ENCODE measurements at places on chromosomes 12 and 14. TPM values are rescaled to one million over a fixed set of nuclear protein-coding genes. Genes with fewer than 3 reads are reported as not detected.
A peak's percentile ranks its signal among the peaks of the same experiment; 100 is the strongest.

The NXPH4 gene
- total RNA-seq, result not detected

The CDCA3 gene
- 1.1 TPM for total RNA-seq

The JAG2 gene
- total RNA-seq, result 31.2 TPM

DNA sequence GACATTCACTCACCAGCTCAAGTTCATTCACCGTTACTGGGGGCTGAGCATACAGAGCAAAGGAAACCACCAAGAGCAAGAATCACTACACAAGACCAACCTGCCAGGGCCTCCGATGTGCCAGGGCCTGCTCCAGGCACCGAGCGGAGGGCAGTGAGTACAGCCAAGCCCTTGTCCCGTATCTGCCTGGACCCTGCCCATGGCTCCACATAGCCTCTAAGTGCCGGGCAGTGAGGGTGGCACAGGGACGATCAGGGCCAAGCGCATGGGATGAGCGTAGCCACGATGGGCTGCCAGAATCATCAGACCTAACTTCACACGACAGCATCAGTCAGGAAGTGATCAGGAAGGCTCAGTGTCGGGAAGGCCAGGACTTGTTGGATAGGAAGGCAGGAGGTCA, 199.6 kb downstream of the BCL11B start:
- H3K27me3 ChIP-seq, result no peaks in the 10 kb centered on the region
- H3K4me3 ChIP-seq, result no peak overlapping the region
- no peaks in the 10 kb centered on the region for H3K36me3 ChIP-seq
- H3K4me1 ChIP-seq, result no peaks in the 10 kb centered on the region

DNA sequence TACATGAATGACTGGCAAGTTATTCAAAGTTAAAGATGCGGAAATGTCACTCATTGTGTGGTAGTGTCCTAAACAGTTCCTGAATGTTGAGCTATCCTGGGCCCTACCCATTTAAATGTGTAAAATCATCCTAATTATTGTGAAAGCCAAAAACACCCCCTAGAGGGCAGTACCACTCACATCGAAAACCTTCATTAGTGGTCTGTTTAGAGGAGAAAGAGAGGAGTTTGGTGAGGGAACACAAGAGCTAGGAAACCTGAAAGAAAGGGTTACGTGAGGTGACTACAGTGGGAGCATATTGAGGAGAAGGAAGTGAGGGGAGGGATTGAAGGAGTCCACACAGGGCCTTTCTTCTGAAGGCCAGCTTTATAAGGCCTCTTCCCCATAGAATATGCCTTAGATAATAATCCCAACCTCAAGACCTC, 2.5 kb upstream of the TEP1 start:
- DNase-seq, result no peak
- H3K27me3 ChIP-seq, result no peaks in the 10 kb centered on the region
- H3K27ac ChIP-seq, result no peak overlapping the region
- no peaks in the 10 kb centered on the region for H3K36me3 ChIP-seq
- no peak overlapping the region for H3K4me3 ChIP-seq

The TRHDE gene
- total RNA-seq, result 7.3 TPM

- H3K4me3 ChIP-seq, result no peak overlapping the region
- H3K27me3 ChIP-seq, result no peaks in the 10 kb centered on the region
- no peak for DNase-seq
- H3K27ac ChIP-seq, result no peak overlapping the region
- no peaks in the 10 kb centered on the region for H3K36me3 ChIP-seq
- H3K4me1 ChIP-seq, result no peaks in the 10 kb centered on the region
Observed at GRCh38 chr14:96826818-96827217, 29.6 kb downstream of the VRK1 start.

DNA sequence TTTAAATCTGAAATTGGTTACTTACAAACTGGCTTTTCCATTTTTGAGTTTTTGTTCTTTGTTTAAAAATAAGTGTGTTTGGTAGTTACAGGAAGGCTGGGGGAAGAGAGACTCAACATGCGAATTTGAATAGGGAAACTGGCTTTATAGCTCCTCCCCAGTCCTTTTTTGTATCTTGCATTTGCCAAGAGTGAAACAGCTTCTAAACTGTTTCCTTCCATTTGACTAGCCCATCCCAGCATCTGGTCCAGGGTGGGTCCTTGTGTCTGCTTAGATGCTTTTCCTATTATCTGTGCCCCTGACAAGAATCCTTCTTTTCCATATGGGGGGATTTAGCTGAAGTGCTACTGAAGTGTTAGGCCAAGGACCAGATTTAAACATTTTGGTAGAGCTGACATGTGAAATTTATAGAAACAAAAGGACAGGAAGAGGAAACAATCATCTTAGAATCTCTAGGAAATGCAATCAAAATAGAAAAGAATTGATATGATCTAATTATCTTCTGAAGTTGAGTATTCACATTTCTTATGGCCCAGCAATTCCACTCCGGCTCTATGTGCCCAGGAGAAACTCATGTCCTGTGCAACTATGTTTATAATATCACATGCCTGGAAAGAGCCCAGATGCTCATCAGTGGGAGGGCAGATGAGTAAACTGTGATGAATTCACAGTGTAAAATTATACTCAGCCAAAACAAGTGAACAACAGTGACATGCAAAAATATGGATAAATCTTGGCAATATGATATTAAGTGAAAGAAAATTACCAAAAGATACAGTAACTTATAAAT, 7.4 kb downstream of the SMOC1 start:
- H3K27me3 ChIP-seq, result peaks cover 21% of the 10 kb centered on the region
- H3K27ac ChIP-seq, result no peak overlapping the region
- no peaks in the 10 kb centered on the region for H3K4me1 ChIP-seq
- DNase-seq, result no peak

- peaks cover 18% of the 10 kb centered on the region for H3K27me3 ChIP-seq
- H3K4me3 ChIP-seq, result no peak overlapping the region
- H3K27ac ChIP-seq, result no peak overlapping the region
- no peaks in the 10 kb centered on the region for H3K36me3 ChIP-seq
- H3K4me1 ChIP-seq, result peaks cover 24% of the 10 kb centered on the region
- DNase-seq, result peak; percentile 64
Observed at GRCh38 chr14:100622224-100622623, 35.0 kb upstream of the BEGAIN start.

The RERGL gene
- total RNA-seq, result 0.72 TPM

The ASB2 gene
- 3.2 TPM for total RNA-seq

The TAS2R31 gene
- 3.0 TPM for total RNA-seq

- no peaks in the 10 kb centered on the region for H3K36me3 ChIP-seq
- H3K4me3 ChIP-seq, result no peak overlapping the region
- DNase-seq, result no peak
- H3K4me1 ChIP-seq, result no peaks in the 10 kb centered on the region
- H3K27ac ChIP-seq, result no peak overlapping the region
Observed at GRCh38 chr12:59646636-59647035, 50.8 kb downstream of the SLC16A7 start.

- no peak for DNase-seq
- no peak overlapping the region for H3K27ac ChIP-seq
- H3K4me1 ChIP-seq, result peaks cover 15% of the 10 kb centered on the region
- no peaks in the 10 kb centered on the region for H3K27me3 ChIP-seq
Observed at GRCh38 chr14:76782885-76783566, 21.8 kb downstream of the VASH1 start.

GRCh38 chr14:69719501-69719951, 47.4 kb upstream of the SRSF5 start:
- H3K36me3 ChIP-seq, result no peaks in the 10 kb centered on the region
- no peaks in the 10 kb centered on the region for H3K27me3 ChIP-seq
- H3K4me1 ChIP-seq, result peaks cover 45% of the 10 kb centered on the region
- peak; percentile 73 for DNase-seq

The NGB gene
- not detected for total RNA-seq

GRCh38 chr12:30908722-30909348, 17.7 kb upstream of the TSPAN11 start:
- DNase-seq, result no peak
- no peaks in the 10 kb centered on the region for H3K4me1 ChIP-seq
- no peak overlapping the region for H3K27ac ChIP-seq
- H3K27me3 ChIP-seq, result no peaks in the 10 kb centered on the region
- no peaks in the 10 kb centered on the region for H3K36me3 ChIP-seq

- no peaks in the 10 kb centered on the region for H3K36me3 ChIP-seq
- peaks cover 14% of the 10 kb centered on the region for H3K4me1 ChIP-seq
- no peak overlapping the region for H3K4me3 ChIP-seq
- DNase-seq, result no peak
- H3K27ac ChIP-seq, result no peak overlapping the region
Observed at GRCh38 chr14:101624536-101624935, 63.2 kb downstream of the DIO3 start.

The DEGS2 gene
- 1.7 TPM for total RNA-seq

The PRB2 gene
- not detected for total RNA-seq

- no peaks in the 10 kb centered on the region for H3K36me3 ChIP-seq
- no peaks in the 10 kb centered on the region for H3K27me3 ChIP-seq
- no peak overlapping the region for H3K27ac ChIP-seq
- DNase-seq, result no peak
- H3K4me3 ChIP-seq, result no peak overlapping the region
Observed at GRCh38 chr12:42299392-42300308, 26.2 kb downstream of the ZCRB1 start.

DNA sequence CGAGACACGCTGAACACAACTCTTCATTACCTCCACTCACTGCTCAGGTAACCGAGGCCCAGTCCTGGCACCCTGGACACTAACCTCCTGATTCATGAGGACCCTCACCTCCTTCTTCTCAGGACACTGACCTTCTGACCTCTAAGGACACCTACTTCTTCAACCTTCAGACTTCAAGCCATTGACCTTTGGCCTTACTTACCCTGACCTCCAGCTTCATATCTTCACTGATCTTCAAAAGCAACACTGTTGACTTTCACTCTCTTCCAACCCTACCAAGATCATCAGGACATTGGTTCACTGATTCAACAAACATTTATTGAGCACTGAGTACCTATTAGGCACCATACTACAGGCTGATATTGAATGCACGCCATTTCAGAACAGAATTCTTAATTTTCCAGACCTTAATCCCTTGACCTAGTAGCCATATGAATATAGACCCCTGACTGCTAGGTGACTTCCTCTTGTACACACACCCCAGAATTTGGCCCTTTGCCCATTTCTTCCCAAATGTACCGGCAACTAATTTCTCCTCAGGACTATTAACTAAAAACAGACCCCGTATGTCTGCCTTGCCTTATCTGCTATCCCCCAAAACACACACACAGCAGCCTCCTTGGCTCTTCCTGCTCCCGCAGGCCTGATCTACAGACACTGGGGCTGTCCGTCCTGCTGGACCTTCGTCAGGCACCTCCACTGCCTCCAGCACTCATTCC, 5.8 kb downstream of the ARHGEF40 start:
- no peak for DNase-seq
- no peak overlapping the region for H3K27ac ChIP-seq
- no peaks in the 10 kb centered on the region for H3K27me3 ChIP-seq
- H3K36me3 ChIP-seq, result peaks cover 45% of the 10 kb centered on the region
- H3K4me1 ChIP-seq, result peaks cover 12% of the 10 kb centered on the region

The RAB15 gene
- 21.5 TPM for total RNA-seq

The MIP gene
- total RNA-seq, result not detected

- no peaks in the 10 kb centered on the region for H3K4me1 ChIP-seq
- no peaks in the 10 kb centered on the region for H3K27me3 ChIP-seq
- H3K27ac ChIP-seq, result no peak overlapping the region
- no peak overlapping the region for H3K4me3 ChIP-seq
- no peaks in the 10 kb centered on the region for H3K36me3 ChIP-seq
Observed at GRCh38 chr14:72560889-72561493, 332.9 kb downstream of the DPF3 start.

DNA sequence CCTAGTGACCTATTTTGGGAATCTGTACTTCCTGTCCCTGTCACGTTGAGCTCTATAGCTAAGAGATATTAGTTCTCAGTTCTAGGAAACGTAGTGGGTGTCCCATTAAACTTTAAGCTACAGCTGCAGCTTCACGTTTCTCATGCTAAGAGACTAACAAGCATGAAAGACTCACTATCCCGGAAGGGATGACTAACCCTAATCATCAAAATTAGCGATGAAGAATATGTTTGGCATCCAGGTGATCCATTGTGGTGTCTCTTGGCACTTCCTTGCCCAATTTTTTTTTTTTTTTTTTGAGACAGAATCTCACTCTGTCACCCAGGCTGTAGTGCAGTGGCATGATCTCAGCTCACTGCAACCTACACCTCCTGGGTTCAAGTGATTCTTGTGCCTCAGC, 11.0 kb upstream of the LALBA start:
- H3K27me3 ChIP-seq, result no peaks in the 10 kb centered on the region
- H3K4me1 ChIP-seq, result no peaks in the 10 kb centered on the region
- no peak for DNase-seq
- H3K27ac ChIP-seq, result no peak overlapping the region
- no peaks in the 10 kb centered on the region for H3K36me3 ChIP-seq

DNA sequence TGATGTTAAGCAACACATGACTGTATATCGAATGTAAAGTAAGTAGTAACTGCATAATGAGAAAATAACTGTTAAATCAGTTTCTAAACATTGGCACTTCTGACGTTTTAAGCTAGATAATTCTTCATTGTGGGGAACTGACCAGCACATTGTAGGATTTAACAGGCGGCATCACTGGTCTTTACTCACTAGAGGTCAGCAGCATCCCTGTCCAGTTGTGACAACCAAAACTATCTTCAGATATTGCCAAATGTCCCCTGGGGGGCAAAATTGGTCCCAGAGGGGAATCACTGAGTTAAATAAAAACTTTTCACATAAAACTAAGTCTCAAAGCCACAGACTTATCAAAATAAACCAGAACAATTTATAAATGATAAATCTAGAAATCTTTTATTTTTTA, 65.3 kb downstream of the BLTP3B start:
- no peak overlapping the region for H3K4me3 ChIP-seq
- H3K27ac ChIP-seq, result no peak overlapping the region
- H3K27me3 ChIP-seq, result no peaks in the 10 kb centered on the region
- peaks cover 22% of the 10 kb centered on the region for H3K36me3 ChIP-seq
- DNase-seq, result no peak

DNA sequence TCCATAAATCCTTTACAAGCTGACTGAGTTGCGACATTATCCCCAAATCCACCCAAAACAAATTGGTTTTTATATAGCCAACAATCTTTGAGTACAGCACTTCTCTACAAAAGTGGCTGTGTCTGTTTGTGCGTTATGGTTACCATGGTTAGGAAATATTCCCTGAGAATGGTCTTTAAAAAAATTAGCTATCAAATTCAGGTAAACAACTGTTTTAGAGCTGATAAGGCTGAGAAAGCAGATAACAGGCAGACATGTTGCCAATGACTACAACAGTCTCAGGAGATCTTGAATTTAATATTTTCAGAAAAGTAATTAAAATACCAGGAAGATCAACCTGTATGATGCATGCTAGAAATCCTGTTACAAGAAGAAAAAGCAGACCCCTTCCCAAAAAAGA, 248.0 kb downstream of the RASSF9 start:
- no peaks in the 10 kb centered on the region for H3K27me3 ChIP-seq
- no peaks in the 10 kb centered on the region for H3K36me3 ChIP-seq
- H3K4me3 ChIP-seq, result no peak overlapping the region
